Coronary artery (tissue), 2 donors: ENCODE measurements at places on chromosomes 6 and 20.
A peak's percentile ranks its signal among the peaks of the same experiment; 100 is the strongest.

DNA sequence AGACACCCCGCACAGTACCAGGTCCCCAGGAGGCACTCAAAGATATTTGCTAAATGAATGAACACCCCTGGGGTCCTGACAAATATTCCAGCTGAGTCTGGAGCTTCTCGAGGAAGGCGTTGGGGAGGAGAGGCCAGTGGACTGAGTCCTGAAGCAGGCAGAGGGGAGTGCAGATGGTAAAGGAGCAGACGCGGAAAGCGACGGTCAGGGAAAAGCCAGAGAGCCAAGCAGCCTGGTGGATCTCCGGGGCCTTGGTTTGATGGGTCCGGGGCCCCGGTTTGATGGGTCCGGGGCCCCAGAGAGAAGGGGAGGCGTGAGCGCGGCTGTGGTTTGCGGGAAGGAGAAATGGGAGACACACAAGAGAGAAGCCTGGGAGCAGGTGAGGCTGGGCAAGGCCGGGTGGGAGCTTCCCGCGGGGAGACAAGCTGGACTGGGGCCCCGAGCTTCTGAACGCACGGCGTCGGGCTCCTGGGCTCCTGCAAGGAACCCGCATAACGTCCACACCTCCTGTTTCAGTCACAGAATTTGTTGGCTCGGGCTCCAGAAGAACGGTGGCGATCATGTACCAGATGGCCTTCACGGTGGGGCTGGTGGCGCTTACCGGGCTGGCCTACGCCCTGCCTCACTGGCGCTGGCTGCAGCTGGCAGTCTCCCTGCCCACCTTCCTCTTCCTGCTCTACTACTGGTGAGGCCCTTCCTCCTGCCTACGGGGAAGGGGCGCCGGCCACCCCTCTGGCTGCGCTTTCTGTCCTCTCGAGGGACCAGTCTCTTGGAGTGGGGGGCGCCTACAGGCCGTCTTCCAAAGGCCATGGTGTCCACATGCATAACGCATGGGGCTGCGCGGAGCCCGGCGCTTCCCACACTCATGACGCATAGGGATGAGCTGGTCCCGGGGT is 12.1 kb downstream of the SLC22A1 start:
- DNase-seq: peak; percentile 62

DNA sequence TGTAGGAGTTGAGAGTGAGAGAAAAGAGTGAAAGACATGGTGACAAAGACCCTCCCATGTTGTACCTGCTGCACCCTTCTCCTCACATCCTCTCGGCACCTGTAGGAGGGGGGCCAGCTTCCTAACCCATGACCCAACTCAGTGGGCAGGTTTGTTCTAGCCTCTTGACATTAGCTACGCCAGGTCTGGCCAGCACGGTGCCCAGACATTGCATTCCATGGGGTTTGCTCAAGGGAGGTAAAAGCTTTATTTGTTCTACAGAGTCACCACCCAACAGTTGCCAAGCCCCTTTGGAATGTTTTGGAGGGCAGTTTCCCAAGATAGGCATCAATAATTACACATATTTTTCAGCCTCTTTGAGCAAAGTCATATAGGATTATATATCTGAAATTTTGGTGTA is 22.7 kb upstream of the TGM6 start:
- no peak for DNase-seq

- peak; percentile 96 for DNase-seq
These were observed 79.0 kb downstream of the SYNJ2 start for GRCh38 chr6:158060455-158061360.

- DNase-seq: peak; percentile 47
These were observed 37.5 kb upstream of the SMOC2 start for GRCh38 chr6:168403370-168404005.

DNA sequence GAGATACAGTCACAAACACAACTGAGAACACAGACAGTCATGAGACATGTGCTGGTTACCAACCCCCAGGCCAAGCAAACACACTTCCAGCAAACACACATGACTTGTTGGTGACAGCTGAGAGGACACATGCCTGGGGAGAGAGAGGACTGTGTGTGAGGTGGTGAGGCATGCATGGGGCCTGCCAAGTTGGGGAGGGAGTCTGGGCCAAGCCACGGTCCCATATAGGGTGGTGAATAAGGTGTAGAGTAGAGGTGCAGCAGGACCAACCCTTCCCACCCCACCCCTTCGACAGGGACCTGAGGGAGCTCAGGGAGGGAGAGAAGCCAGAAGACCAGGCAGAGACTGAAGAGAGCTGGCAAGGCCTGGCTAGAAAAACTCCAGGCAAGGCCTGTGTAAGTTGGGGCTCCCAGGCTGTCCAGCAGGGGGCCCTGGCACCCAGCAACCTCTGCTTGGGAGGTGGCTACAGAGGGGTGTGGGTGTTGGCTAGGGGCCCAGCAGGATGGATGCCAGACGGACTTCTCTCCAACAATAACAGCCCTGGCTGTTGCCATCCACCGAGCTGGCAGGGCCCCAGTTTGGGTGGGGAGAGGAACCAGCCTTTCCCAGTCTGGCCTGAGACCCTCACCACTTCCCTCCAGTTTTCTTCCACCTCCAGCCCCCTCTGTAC is 2.0 kb upstream of the SLC29A1 start:
- DNase-seq: peak; percentile 97

- no peak for DNase-seq
These were observed 143.1 kb upstream of the RREB1 start for GRCh38 chr6:6964675-6965074.

- DNase-seq: no peak
These were observed 6.5 kb downstream of the PDRG1 start for GRCh38 chr20:31945319-31945718.

DNA sequence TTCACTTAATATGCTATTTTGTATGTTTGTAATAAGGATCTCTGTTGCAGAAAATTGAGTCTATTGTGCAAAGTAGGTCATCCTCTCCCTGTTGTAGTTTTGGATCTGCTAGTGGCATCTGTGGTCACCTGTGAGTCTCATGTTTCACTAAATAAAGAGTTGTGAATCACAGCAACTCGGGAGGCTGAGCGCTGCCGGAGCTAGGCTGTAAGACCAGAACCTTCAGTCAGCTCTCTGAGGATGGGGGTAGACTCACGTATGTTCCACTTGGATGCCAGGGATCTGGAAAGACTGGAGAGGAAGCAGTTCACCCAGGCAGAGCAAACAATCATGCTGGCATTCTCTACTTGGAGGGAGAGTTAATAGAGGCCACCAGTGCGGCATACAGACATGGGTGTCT is 187.3 kb upstream of the FOXA2 start:
- no peak for DNase-seq

DNA sequence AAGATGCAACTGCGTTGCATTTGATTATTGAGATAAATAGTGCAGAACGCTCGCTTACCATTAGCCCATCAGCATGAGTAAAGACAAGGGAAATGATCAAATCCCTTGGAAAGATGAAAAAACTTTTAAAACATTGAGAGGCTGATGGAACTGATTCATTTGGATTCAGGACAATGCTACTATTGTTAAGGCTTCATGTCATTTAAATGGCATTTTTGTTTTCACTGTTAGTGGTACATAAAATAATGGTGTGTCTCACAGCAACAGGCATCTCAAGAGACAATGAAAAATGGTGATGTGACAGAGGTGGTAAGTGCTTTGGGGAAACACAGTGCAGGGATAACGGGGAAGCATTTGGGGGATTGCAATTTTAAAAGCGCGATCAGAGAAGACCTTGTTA is 159.7 kb upstream of the KCNG1 start:
- no peak for DNase-seq

GRCh38 chr20:38143646-38144554 is 21.2 kb downstream of the TGM2 start:
- DNase-seq: peak; percentile 89

- no peak for DNase-seq
These were observed 5.3 kb downstream of the PXDC1 start for GRCh38 chr6:3746119-3746691.

GRCh38 chr20:36601540-36601939 is 4.0 kb upstream of the RAB5IF start:
- no peak for DNase-seq

- no peak for DNase-seq
These were observed 19.2 kb downstream of the JAG1 start for GRCh38 chr20:10654630-10655029.

DNA sequence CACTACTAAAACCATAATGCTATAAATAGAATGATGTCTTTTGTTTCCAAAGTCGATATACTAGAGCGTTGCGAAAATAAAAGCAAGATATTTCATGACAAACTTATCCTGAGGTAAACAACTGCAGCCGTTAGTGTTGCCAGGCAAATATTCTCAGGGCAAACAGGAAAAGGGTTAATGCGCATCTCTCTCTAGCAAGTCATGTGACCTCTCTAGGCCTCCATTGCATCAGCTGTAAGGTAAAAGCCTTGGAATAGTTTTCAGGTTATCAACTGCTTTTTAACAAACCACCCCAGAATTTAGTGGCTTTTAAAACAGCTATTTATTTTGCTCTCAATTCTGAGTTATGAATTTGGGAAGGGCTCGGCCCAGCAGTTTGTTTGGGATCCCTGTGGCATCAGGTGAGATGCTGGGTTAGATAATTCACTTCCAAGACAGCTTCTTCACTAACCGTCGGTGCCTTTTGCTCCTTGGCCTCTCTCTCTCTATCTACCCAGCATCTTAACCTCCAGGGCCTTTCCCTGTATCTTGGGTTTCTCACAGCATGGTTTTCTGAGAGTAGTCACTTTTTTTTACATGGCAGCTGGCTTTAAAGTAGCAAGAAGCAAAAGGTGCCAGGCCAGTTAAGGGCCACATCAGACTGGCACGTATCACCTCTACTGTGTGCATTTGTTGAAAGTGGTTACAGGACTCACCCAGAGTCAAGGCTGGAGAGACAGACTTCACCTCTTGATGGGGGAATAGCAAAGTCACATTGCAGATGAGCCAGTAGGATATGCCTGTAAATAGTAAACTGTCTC is 39.2 kb upstream of the LTV1 start:
- no peak for DNase-seq

DNA sequence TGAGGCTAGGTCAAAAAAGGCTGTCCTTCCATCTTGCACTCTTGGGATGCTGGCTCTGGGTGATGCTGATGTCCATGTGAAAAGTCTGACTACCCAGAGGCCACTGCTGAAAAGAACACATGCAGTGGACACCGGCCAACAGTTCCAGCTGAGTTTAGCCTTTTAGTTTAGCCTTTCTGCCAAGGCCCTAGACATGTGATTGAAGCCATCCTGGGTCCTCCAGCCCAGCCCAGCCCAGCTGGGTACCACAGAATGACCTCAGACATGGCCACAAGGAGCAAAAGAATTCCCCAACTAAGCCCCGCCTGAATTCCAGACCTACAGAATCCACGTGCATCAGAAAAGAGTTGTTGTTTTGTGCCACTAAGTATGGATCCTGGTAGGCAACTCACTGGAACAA is 17.4 kb downstream of the PIGT start:
- DNase-seq: peak; percentile 79

GRCh38 chr6:147867433-147868226 is 359.1 kb downstream of the SAMD5 start:
- DNase-seq: no peak

GRCh38 chr6:135115411-135115810 is 60.8 kb upstream of the HBS1L start:
- DNase-seq: no peak

GRCh38 chr20:2002365-2002764 is 8.5 kb upstream of the PDYN start:
- peak; percentile 56 for DNase-seq

DNA sequence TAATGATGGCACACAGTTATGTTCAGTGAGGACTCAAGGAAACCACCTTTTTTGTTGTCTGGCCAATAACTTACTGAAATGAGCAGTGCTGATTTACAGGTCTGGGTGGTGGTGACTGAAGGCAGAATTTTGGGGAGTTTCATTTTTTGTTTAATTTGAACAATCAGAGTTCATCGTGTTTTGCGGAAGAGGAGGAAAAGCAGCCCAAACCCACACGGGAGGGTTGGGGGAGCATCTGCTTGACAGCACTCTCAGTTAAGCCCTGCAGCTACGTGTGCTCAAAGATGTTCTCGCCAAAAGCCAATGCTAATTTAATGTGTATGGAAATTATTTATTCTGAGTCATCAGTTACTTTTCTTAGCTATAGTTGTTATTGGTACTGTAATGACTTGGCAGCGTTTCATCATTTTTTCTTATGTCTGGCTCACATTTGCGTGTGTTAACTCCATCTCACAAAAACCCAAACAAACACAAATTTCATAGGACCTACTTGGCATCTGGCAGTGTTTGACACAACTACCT is 89.2 kb downstream of the UST start:
- no peak for DNase-seq

DNA sequence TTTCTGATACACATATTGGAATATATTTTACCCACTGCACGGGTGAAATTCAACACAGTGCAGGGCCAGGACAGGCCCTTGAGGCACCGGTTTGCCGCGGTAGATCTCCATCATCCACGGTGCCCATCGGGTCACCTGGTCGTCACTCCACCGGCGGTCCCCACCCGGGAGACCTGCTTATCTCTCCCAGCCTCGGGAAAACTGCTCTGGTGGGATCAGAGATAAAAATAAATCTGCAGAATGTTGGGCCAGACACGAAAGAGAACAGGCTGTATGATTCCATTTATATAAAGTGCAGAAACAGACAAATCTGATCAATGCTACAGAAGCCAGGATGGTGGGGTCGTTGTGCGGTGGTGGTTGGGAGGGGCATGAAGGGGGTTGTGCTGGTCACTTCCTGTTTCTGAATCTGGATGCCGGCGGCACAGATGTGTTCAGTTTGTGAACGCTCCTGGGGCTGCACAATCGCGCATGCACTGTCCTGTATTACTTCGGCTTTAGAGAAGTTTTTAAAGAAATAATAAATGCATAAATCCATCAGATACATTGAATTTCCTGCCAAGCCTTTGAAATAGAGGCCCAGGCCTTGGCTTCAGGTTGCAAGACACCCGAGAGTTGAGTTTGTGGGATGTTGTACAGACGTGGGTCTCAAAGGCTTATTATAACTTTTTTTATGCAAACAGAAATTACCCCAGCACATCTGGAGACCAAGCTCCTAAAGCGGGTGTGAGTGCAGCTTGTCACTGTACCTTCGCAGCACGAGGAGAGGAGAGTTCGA is 54.3 kb downstream of the ANKRD60 start:
- no peak for DNase-seq

DNA sequence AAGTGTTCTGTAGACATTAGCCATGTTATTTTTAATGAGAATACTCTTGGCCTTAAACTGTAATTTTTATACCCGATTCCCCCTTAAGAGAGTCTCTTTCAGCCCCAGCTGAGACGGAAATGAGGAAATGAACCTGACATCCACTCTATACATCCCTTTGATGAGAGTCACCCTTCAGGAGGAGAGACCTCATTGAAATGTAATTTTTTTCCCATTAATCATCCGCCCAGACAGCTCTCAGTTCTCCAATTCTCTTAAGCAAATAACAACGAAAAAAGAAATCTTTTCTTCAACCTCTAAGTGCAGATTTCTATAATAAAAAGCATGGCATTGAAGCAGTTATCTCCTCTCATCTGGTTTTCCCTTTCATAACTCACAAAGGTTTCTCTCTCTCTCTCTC is 243.8 kb upstream of the PMEPA1 start:
- DNase-seq: no peak

GRCh38 chr6:164159061-164159460 is 744.5 kb downstream of the QKI start:
- DNase-seq: no peak

- no peak for DNase-seq
These were observed 44.3 kb downstream of the CNKSR3 start for GRCh38 chr6:154466139-154466538.

GRCh38 chr6:69795469-69796072 is 1.2 kb downstream of the LMBRD1 start:
- no peak for DNase-seq
